ENCODE measurements at places on chromosomes 12 and 14.

GRCh38 chr12:122668268-122668667 is 34.9 kb downstream of the HCAR2 start:
- no peak for DNase-seq

- DNase-seq: no peak
Measured at GRCh38 chr14:99514552-99515300, 33.5 kb downstream of the CCNK start.

- DNase-seq: no peak
Measured at GRCh38 chr12:43586646-43587245, 34.7 kb upstream of the ADAMTS20 start.

DNA sequence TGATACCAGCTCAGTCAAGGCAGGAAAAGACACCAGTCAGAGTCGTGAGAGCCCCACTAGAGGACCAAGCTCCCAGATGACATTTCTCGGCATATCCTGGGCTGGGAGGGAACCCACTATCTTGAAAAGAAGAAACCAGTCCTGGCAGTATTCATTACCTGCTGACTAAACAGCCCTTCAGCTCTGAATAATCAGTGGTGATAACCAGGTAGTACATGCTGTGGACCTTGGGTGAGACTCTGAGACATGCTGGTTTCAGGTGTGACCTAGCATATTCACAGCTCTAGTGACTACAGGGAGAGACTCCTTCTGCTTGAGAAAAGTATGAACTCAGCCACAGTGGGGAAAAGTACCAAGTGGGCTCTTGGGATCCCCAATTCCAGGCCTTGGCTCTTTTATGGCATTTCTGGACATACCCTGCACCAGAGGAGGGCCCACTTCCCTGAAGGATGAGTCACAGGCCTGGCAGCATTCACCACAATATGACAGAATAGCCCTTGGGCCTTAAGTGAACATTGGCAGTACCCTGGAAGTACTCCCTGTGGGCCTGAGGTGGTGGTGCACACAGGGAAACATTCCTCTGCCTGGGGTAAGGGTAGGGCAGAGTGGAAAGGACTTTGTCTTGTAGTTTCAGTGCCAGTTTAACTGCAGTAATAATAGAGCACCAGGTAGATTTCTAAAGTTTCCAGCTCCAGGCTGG is 82.6 kb upstream of the SLC38A4 start:
- DNase-seq: no peak

GRCh38 chr12:120866108-120866507 is 38.0 kb downstream of the SPPL3 start:
- DNase-seq: no peak

GRCh38 chr14:73460691-73461127 is 2.4 kb upstream of the NUMB start:
- no peak for DNase-seq
